Ureter (tissue), 1 donor: ENCODE measurements at places on chromosomes 2 and 18. TPM values are rescaled to one million over a fixed set of nuclear protein-coding genes. Genes with fewer than 3 reads are reported as not detected.

Gene TXNDC2
- total RNA-seq: 0.21 TPM

Gene MC4R
- not detected for total RNA-seq

Gene MC2R
- total RNA-seq: 0.60 TPM

Gene SNORC
- 7.3 TPM for total RNA-seq

Gene ABCG8
- not detected for total RNA-seq

Gene DSG1
- total RNA-seq: 0.13 TPM

Gene SKOR2
- total RNA-seq: not detected

Gene ERMN
- total RNA-seq: 0.70 TPM

Gene G6PC2
- not detected for total RNA-seq

Gene MPP4
- not detected for total RNA-seq

Gene TMEM37
- total RNA-seq: 2.2 TPM

Gene CAB39
- total RNA-seq: 85.8 TPM

Gene TSPYL6
- not detected for total RNA-seq

Gene CDCA7
- total RNA-seq: 5.5 TPM

Gene SCG2
- 0.39 TPM for total RNA-seq

Gene COL5A2
- total RNA-seq: 21.8 TPM

Gene CBLN2
- total RNA-seq: not detected

Gene STPG4
- total RNA-seq: not detected

Gene SMC6
- total RNA-seq: 14.1 TPM

Gene ZNF385B
- 0.83 TPM for total RNA-seq

Gene RNU2-63P
- not detected for total RNA-seq

Gene PLGLB1
- 1.7 TPM for total RNA-seq

Gene RNASEH1
- 18.3 TPM for total RNA-seq

Gene CDKL4
- total RNA-seq: 0.44 TPM

Gene GAREM1
- 26.8 TPM for total RNA-seq

Gene CYS1
- 4.0 TPM for total RNA-seq

Gene BBS5
- 18.8 TPM for total RNA-seq

Gene SH2D6
- total RNA-seq: 0.75 TPM

Gene FZD7
- 24.2 TPM for total RNA-seq

Gene NCKAP5
- 7.3 TPM for total RNA-seq

Gene IGFBP5
- 697 TPM for total RNA-seq

Gene POTEI
- not detected for total RNA-seq

Gene BAZ2B
- total RNA-seq: 135 TPM

Gene DAW1
- total RNA-seq: not detected

Gene LAMA1
- total RNA-seq: 2.7 TPM

Gene SMIM21
- not detected for total RNA-seq

Gene CCDC178
- 1.9 TPM for total RNA-seq

Gene RAX
- total RNA-seq: not detected

Gene NBAS
- 55.1 TPM for total RNA-seq

Gene RBFA
- total RNA-seq: 35.7 TPM

Gene PDE1A
- total RNA-seq: 9.7 TPM

Gene MAP3K19
- not detected for total RNA-seq

Gene CD226
- 2.4 TPM for total RNA-seq

Gene CNTNAP5
- 1.5 TPM for total RNA-seq

Gene CDK15
- total RNA-seq: 2.3 TPM

Gene EFR3B
- 1.0 TPM for total RNA-seq

Gene AGXT
- 0.31 TPM for total RNA-seq

Gene C2orf81
- 5.5 TPM for total RNA-seq

Gene MYO3B
- 14.1 TPM for total RNA-seq

Gene MLPH
- 236 TPM for total RNA-seq

Gene ACAA2
- 21.3 TPM for total RNA-seq

Gene ANKRD30BL
- 0.36 TPM for total RNA-seq

Gene C2orf92
- total RNA-seq: 9.2 TPM

Gene GALNT5
- 0.29 TPM for total RNA-seq

Gene ALPP
- not detected for total RNA-seq

Gene LIPG
- 6.2 TPM for total RNA-seq

Gene ERBB4
- 10.2 TPM for total RNA-seq

Gene CCDC85A
- total RNA-seq: 1.5 TPM

Gene ALLC
- total RNA-seq: not detected
